Thyroid gland (tissue), 4 donors: ENCODE measurements at places on chromosomes 1 and 21.

DNA sequence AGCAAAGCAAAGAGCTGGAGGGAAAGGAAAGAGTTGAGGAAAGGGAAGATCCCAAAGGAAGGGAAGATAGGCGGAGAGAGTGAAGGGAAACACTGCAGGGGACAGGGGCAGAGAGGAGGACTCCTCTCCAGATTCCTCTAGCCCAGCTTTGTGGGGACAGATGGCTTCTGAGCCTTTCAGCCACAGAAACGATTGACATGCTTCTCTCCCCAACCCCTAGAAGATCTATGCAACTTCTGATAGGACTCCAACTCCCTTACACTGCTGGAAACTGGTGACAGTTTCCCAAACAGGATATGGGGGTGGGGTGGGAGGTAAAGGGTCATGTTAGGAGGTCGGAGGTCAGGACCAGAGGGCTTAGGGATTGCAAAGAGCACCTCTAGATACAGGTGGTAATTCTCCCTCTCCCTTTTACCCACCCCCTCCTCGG is 6.5 kb downstream of the MEX3A start:
- no peaks in the 10 kb centered on the region for H3K36me3 ChIP-seq
- H3K4me3 ChIP-seq = no peak overlapping the region
- H3K27ac ChIP-seq = no peak overlapping the region
- peaks cover 13% of the 10 kb centered on the region for H3K4me1 ChIP-seq
- no peak for DNase-seq

DNA sequence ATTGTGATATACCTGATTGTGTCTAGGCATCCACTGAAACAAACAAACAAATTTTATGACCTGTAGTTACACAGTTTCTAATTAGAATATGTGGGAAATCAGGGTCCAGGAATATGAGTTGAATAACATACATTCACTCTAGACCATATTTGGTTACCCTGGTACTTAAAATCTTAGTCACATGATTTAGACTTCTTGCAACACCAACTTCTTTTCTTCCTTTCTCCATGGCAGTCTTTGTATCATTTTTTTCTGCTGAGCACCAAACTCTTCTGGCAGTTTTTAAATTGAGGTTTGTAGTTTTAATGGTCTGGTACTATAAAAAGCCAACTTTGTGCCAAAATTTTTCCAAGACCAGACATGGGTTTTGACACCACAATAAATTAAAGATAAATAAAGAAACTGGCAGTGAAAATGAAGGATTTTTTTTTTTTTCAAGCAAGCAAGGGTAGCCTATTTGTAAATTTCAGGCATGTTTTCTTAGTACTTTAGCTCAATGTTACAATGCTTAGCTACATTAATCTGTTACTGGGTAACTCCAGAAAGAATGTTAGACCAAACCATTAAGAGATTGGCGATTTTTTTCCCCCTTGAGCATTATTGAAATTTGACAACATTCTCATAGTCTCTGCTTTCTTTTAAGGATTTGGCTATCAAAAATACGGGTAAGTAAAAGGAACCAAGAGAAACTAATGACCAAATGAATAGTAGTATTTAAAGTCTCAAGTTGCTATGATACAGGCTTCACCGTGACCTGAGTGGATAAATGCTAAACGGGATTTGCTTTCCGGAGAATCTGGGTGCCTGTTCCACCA is 108.5 kb downstream of the NFIA start:
- H3K27me3 ChIP-seq = no peaks in the 10 kb centered on the region
- no peaks in the 10 kb centered on the region for H3K36me3 ChIP-seq
- no peak for DNase-seq
- H3K27ac ChIP-seq = no peak overlapping the region
- no peak overlapping the region for H3K4me3 ChIP-seq

- H3K27ac ChIP-seq = no peak overlapping the region
- no peak for DNase-seq
- H3K4me1 ChIP-seq = no peaks in the 10 kb centered on the region
- H3K4me3 ChIP-seq = no peak overlapping the region
- no peaks in the 10 kb centered on the region for H3K36me3 ChIP-seq
- H3K27me3 ChIP-seq = no peaks in the 10 kb centered on the region
These were observed 60.2 kb downstream of the TBCE start for GRCh38 chr1:235427447-235427846.

- H3K36me3 ChIP-seq = no peaks in the 10 kb centered on the region
- no peaks in the 10 kb centered on the region for H3K4me1 ChIP-seq
- no peak for DNase-seq
- H3K27me3 ChIP-seq = no peaks in the 10 kb centered on the region
- H3K4me3 ChIP-seq = no peak overlapping the region
These were observed 18.2 kb upstream of the RC3H1 start for GRCh38 chr1:174040387-174040786.

- H3K27me3 ChIP-seq = no peaks in the 10 kb centered on the region
- H3K4me1 ChIP-seq = no peaks in the 10 kb centered on the region
- no peak overlapping the region for H3K4me3 ChIP-seq
- no peak overlapping the region for H3K27ac ChIP-seq
These were observed 76.8 kb upstream of the TRABD2B start for GRCh38 chr1:48073798-48074530.

DNA sequence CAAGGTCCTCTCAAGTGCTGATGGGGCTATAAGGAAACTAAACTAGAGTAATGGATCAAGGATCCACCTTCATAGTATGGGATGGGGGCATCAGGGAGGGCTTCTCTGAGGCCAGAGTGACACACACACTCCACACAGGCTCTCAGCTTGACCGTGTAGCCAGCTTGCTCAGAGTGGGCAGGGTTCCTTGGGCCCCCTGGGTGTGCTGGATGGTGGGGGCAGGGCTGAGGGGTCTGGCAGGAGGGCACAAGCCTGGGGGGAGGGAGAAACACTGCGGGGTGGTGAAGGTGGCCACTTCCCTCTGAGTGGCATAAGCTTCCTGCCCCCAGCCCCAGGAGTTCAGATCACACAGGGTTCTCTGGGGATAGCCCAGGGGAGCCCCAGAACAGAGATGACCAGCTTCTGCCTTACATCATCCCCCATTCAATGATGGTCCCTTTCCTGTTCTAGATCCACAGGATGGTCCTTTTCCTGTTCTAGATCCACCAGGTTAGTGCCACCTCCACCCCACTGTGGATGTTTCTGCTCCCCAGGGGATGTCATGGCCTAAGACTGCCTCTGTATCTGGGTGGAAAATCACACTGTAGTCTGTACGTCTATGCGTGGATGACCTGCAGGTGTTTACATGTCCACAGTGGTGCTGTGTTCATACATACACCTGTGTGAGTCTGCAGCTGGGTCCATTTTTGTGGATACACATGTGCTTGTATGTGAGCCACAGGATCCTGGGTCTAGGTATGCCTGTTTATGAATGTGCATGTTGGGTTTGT is 525.0 kb downstream of the PTPRU start:
- no peaks in the 10 kb centered on the region for H3K36me3 ChIP-seq
- H3K27ac ChIP-seq = no peak overlapping the region
- H3K27me3 ChIP-seq = no peaks in the 10 kb centered on the region
- H3K4me1 ChIP-seq = no peaks in the 10 kb centered on the region
- no peak for DNase-seq

DNA sequence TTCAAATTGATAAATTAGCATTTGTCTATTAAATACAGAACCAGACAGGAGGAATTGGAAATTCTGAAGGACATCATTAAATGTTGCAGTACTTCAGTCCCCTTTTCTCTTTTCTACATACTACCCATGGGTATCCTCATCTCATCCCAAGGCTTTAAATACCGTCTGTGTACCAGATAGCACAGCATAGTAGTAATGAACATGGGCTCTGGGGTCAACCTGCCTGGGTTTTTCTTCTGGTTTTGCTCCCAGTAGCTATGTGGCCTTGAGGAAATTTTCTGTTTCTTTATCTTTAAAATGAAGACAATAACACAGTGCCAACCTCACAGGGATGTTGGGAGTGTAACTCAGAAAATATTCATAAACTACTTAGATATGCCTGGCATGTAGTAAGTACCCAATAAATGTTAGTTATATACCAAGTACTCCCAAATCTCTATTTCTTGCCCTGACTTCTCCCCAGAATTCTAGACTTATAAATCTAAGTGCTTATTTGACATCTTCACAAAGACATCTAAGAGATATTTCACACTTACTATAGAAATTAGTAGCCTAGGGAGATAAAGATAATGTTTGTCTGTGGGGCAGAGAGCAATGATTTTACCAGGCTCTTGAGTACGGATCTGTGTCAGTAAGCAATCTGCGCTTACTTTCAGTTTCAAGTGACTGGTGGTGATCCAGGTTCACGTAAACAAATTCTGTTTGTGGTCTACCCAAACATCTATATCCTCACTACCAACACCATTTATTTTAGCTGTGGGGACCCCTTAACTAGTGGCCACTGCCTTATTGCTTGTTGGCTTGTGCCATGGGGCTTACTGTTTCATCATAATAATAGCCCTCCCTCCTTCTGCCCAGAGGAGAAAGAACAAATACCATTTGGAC is 37.3 kb downstream of the VANGL2 start:
- no peak for DNase-seq
- H3K36me3 ChIP-seq = no peaks in the 10 kb centered on the region
- H3K4me1 ChIP-seq = no peaks in the 10 kb centered on the region
- H3K27me3 ChIP-seq = no peaks in the 10 kb centered on the region

DNA sequence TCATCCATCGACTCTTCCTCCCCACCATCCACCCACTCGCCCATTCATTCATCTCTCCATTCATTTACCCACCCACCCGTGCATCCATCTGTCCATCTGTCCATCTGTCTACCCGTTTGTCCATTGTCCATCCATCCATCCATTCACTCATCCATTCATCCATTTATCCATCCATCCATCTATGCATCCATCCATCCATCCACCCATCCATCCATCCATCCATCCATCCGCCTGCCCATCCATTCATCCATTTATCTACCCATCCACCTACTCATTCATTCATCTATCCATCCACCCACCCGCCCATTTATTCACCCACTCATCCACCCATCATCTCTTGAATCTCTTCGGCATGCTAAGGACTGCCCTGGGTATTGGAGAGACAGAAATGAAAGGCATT is 18.5 kb downstream of the ARHGEF10L start:
- H3K27ac ChIP-seq = no peak overlapping the region
- H3K4me1 ChIP-seq = peaks cover 25% of the 10 kb centered on the region
- H3K4me3 ChIP-seq = no peak overlapping the region
- no peaks in the 10 kb centered on the region for H3K27me3 ChIP-seq
- no peaks in the 10 kb centered on the region for H3K36me3 ChIP-seq

GRCh38 chr1:98839840-98840239 is 164.8 kb downstream of the PLPPR5 start:
- no peaks in the 10 kb centered on the region for H3K4me1 ChIP-seq
- H3K36me3 ChIP-seq = no peaks in the 10 kb centered on the region
- DNase-seq = no peak
- no peaks in the 10 kb centered on the region for H3K27me3 ChIP-seq

- no peaks in the 10 kb centered on the region for H3K27me3 ChIP-seq
- H3K36me3 ChIP-seq = no peaks in the 10 kb centered on the region
- peak overlapping the region; percentile 94 for H3K27ac ChIP-seq
- peaks cover 10% of the 10 kb centered on the region for H3K4me1 ChIP-seq
These were observed 495 bp downstream of the PI4KB start for GRCh38 chr1:151326619-151327222.

DNA sequence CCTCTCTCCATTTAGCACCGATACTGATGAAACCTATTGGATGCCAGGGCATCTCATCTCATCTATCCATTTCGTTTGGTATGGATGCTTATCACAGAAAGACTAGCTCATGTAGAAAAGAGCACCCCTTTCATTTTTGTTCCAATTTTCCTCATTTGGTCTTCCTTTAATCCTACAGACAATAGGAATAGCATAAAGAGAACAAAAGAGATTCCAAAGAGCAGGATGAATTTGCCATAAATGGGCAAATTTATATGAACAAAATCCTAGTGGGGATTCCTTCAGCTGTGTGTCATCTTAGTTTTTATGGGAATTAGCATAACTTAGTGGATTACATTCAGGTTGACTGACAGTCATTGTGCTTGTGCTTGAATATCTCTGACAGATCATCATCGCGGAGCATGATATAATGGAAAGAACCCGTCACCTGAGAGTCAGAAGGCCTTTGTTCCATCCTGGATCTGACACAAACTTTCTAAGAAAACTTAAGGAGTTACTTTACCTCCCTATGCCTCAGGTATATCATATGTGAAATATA is 777.5 kb upstream of the ADGRL2 start:
- H3K27me3 ChIP-seq = no peaks in the 10 kb centered on the region
- H3K4me1 ChIP-seq = no peaks in the 10 kb centered on the region
- H3K4me3 ChIP-seq = no peak overlapping the region
- H3K36me3 ChIP-seq = no peaks in the 10 kb centered on the region

DNA sequence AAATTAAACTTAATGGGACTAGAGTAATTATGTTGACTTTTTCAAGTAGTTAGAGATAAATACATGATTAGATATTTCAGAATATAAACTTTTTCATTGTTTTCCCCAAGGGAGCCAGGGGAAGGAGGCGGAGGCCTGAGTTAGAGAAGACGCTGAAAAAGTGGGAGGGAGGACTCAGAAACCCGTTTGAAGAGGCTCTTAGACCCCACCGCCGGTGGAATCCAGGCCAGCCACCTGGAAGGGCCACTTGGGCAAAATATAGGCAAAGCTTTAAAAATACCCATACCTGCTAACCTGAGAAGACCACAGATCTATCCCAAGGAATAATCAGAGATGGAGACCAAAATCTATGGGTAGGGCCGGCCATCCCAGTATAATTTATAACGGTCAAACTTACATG is 242.6 kb downstream of the PTPRU start:
- no peaks in the 10 kb centered on the region for H3K36me3 ChIP-seq
- H3K4me3 ChIP-seq = no peak overlapping the region
- H3K27me3 ChIP-seq = no peaks in the 10 kb centered on the region

- H3K27me3 ChIP-seq = no peaks in the 10 kb centered on the region
- no peaks in the 10 kb centered on the region for H3K36me3 ChIP-seq
- H3K4me3 ChIP-seq = no peak overlapping the region
- no peaks in the 10 kb centered on the region for H3K4me1 ChIP-seq
- no peak overlapping the region for H3K27ac ChIP-seq
- no peak for DNase-seq
These were observed 46.9 kb upstream of the GNG12 start for GRCh38 chr1:67880056-67880601.

DNA sequence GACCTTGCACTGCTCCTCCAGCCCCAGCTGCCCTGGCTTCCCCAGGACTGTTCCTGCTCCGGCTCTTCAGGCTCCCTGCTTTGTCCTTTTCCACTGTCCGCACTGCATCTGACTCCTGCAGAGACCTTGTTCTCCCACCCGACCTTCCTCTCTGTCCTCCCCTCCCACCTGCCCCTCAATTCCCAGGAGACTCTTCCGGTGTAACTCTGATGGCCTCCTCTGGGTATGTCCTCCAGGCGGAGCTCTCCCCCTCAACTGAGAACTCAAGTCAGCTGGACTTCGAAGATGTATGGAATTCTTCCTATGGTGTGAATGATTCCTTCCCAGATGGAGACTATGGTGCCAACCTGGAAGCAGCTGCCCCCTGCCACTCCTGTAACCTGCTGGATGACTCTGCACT is 550 bp downstream of the ACKR1 start:
- no peaks in the 10 kb centered on the region for H3K36me3 ChIP-seq
- H3K4me3 ChIP-seq = no peak overlapping the region
- DNase-seq = no peak
- no peaks in the 10 kb centered on the region for H3K27me3 ChIP-seq
- no peak overlapping the region for H3K27ac ChIP-seq
- H3K4me1 ChIP-seq = no peaks in the 10 kb centered on the region

DNA sequence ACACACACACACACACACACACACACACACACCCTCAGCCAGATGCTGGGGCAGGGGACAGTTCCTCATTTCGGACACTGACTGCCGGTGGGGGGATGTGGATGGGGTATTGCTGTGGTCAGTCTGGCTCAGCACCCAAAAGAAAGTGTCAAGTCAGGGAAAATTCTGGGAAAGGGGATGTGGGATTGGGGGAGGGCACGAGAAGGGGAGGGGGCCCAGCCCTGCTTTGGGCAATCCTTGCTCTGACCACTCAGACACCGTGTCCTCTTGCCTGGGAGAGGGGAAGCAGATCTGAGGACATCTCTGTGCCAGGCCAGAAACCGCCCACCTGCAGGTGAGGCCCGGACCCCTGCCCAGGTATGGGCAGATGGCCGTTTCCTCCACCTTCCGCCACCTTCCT is at the start of gene C1QC:
Gene C1QC (plus strand): TSS at position 253 of the 400 bp plus-strand sequence. CDS start 391 bp downstream, outside the sequence.
- no peak for DNase-seq
- no peaks in the 10 kb centered on the region for H3K27me3 ChIP-seq
